ENCODE measurements at places on chromosomes 16 and 17.

DNA sequence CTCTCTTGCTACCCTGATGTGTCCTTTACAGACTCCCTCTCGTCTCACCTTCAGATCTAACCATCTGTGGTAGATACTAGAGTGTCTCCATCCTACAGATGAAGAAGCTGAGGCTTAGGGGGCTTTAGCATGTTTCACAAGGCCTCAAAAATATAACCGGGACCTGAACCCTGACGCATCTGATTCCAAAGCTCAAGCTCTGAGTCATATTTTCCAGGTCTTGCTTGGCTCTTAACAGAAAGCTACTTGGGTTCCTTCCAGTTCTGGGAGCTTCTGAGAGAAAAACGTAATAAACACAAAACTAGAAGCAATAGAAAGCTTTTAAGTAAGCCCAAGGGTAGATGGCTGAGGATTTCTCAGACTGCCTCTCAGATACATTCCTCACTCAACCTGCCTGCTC is 224.3 kb upstream of the EEF2KMT start:
- DNase-seq, result no peak

DNA sequence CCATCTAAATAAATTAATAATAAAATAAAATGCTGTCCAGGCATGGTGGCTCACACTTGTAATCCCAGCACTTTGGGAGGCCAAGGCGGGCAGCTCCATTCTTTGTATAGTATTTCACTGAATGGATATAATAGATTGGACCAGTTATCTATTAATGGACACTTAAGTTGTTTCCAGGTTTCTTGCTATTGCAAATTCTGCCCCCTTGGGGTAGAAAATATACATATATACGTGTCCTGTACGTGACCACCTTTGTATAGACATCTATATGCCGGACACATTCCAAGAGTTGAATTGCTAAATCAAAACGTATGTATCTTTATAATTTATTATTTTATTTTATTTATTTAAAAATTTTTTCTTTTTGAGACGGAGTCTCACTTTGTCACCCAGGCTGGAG is 3.9 kb upstream of the EXOC7 start:
- DNase-seq, result no peak

DNA sequence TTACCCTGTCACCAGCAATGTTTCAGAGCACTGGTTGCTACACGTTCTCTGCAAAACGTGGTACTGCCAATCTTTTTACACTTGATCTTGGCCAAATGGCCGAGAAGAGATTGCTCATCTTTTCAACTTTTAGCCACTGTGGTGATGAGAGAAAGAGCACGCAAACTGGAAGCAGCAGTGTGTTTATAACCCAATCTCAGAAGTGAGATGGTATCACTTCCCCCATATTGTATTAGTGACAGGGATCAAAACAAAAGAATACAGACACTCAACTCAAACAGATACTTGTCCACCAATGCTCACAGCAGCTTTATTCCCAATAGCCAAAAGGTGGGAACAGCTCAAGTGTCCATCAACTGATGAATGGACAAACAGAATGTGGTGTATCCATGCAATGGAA is 72.1 kb upstream of the FA2H start:
- no peak for DNase-seq

DNA sequence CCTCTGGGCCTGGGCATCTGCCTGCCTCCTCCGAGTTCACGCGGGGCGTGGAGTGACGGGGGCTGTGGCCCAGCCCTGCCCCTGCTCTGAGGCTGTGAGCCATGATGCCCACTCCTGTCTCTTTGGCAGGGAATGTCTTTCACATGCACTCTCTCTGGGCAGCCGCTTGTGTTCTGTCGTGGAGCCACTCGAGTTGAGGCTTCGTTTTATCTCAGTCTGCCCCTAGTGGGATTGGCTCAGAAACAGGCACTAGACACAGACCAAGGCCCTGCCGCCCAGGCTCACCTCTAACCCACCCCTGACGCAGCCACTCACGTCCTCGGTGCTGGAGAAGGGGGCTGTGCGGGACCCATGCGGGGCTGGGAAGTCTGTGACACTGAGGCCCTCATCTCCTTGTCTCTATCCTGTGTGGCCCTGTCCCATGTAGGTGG is 67.5 kb upstream of the KCTD5 start:
- DNase-seq, result no peak

DNA sequence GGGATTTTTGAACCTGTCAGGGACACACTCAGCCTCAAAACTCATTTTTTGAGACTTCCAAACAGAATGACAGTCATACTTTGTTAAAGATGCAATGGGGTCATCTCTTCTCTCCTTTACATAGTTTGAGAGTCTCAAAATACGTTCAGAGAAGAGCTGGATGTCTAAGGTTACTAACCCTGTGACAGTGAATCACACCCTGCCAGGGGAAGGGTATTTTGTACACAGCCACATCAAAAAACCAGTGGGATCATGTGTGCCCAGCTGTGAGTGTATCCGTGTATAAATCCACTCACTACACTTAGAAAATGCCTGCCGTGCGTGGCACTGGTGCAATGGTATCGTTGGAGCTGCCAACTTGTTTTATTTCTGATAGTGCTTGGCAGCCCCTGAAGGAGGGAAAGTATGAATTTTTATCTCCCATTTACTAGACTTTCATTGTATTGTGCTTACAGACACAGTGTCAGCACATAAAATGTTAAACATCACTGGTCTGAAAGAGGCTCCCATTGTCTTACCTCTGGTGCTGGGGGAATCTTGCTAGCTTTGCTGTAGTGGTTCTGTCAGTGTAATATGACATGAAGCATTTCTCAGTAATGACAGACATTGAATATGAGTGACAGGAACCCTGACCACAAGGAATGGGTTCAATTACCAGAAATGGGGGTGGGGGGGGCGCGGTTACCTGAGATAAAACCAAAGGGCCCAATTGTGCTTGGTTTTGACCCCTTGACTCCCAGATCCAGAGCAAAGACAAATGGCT is 256.3 kb downstream of the FTO start:
- DNase-seq, result no peak

- no peak for DNase-seq
Observed at GRCh38 chr16:69322343-69322742, 8.0 kb downstream of the PDF start.

DNA sequence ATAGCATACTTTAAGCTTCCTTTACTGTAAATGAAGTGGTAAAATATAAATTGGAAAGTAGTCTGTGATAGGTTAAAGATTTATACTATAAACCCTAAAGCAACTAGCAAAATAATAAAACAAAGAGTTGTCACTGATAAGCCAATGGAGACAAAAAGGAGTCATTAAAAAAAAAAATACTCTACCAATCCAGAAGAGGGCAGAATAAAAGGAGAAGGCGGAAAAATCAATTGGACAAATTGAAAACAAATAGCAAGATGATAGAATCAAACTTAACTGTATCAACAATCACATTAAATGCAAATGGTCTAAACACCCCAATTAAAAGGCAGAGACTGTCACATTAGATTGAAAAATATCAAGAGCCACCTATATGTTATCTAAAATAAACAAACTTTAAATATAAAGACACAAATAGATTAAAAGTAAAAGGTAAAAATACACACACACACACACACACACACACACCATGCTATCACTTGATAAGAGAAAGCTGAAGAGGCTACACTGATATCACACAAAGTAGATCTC is 71.8 kb downstream of the CACNG1 start:
- no peak for DNase-seq

GRCh38 chr16:85868495-85868894 is 30.5 kb upstream of the IRF8 start:
- no peak for DNase-seq

- DNase-seq, result no peak
Observed at GRCh38 chr17:69709441-69709840, 294.9 kb downstream of the MAP2K6 start.

DNA sequence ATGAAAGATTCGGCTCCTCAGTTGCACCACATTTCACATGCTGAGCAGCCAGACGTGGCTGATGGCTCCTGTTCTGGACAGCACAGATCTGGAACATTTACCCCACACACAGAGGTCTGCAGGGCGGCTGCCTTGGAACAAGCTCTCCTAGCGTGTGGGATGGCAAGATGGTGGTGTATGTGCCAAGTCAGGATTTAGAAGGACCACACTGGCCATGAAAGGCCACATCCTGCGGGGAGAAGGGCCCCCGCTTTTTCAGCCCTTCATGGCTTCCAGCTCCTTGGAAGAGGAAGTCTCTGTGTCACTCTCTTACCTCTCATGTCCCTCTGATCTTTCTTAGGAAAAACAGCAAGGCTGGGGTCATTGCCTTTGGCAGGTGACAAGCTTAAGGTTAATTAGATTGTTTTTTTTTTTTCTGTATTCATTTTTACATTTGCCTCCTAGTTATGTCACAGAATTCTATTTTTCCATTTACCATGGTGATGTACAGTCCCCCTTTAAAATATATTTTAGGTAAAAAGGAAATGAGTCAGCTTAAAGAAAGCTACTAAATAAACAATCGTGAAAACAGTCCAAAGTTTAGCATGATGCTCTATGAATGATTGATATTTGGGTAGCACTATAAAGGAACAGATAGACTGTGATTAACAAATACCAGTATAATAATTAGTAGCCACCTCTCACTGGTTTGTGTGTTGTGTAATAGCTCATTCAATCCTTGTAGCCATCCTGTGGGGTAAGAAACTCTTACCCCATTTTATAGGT is 396.6 kb downstream of the CPPED1 start:
- no peak for DNase-seq

- DNase-seq, result no peak
Observed at GRCh38 chr16:77786186-77786847, 2.0 kb upstream of the VAT1L start.

- no peak for DNase-seq
Observed at GRCh38 chr16:49637933-49638672, 217.8 kb downstream of the ZNF423 start.

DNA sequence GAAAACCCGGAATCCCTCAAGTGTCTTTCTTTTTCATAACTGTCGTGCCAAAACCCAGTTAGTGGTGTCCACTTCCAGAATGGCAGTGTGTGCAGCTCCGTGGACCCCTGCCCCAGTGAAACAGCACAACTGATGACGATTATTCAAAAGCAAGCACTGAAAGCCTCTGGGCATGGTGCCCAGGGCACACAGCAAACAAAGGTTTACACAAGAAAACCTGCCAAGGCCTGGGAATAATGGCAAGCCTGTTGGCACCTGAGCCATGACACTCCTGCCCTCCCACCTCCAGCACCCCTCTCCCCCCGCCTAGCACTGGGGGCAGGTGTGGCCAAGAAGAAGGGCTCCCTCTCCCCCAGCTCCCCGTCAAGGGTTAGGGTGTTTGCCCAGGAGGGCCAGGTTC is 2.8 kb downstream of the PKMYT1 start:
- DNase-seq, result no peak

DNA sequence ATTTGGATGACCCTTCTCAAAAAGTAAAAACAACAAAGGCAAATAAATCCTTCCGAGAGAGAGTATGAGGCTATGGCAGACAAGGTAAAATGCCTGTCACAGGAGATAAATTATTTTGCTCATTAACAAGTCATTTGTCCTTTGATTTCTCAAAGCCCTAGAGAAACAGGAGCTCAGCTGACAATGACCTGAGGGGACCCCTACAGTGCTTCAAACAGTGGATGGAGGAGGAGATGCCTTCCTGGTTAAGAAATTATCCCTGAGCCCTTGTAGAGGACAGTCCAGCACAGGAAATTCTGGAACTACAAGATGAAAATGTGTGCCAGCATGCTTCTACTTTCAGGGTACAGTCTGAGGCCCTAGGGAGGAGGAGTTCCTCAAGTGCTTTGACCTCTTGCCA is 24.0 kb upstream of the RHBDL3 start:
- no peak for DNase-seq

GRCh38 chr16:15777533-15778203 is 79.2 kb downstream of the MYH11 start:
- no peak for DNase-seq

DNA sequence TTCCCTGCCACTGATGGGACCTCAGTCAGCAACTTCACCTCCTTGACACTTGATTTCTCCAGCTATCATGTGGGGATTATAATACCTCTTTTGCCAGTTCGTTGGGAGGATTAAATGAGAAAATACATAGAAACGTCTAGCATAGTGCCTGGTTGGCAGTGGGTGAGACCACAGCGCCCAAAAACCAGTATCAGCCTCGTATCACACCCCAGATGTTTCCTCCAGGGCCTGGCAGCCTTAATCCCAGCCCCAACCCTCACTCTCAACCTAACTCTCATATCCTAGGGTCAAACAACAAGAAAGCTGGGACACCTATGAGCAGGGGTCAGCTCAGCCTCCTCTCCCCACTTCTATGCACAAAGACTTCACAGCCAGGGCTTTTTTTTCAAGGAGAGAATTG is 14.0 kb upstream of the C16orf78 start:
- DNase-seq, result no peak

GRCh38 chr17:53472586-53472985 is 350.1 kb upstream of the KIF2B start:
- DNase-seq, result no peak

- DNase-seq, result no peak
Observed at GRCh38 chr16:87201052-87201451, 116.1 kb downstream of the C16orf95 start.

- DNase-seq, result no peak
Observed at GRCh38 chr17:31089471-31089870, 5.3 kb upstream of the NF1 start.

GRCh38 chr17:77734371-77735080 is 224.0 kb upstream of the TNRC6C start:
- DNase-seq, result no peak
